GM06990 (cell line): ENCODE measurements at places on chromosomes 5 and 9.

DNA sequence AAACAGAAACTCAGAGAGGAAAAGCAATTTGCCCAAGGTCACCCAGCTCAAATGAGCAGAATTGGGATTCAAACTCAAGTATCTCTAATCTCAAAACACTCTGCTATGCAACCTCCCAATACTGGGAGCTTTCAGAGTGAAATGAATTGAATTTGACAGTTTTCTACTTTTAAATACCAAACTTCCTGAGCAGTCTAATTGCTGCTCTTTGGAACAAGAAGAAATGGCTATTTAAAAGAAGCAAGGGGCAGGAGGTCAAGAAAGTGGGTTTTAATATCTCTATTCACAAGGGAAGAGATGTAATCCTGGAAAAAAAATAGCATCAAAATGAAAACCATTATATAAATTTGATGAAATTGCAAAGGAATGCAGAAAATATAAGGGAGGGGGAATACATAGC lies 142.6 kb downstream of the INSYN2B start:
- DNase-seq = no peak

DNA sequence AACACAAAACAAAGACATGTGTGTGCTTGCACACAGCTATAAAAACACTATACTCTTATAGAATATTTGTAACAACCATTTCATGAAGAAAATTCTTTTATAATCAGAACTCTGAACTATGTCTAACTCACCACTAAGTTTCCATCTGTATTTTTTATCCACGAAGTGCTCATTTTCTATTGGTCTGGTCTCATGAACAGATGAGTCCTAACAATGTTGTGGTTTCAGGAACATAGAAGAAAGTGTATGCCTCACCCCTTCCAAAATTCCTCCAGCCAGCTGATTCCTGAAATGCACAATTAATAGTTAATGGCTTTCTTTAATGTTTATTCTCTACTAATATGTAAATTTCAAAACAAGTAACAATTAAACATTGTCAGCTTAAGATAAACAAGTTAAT lies 325.3 kb upstream of the GRAMD2B start:
- no peak for DNase-seq

- no peak for DNase-seq
Observed at GRCh38 chr5:173920866-173921555, 32.9 kb downstream of the CPEB4 start.

DNA sequence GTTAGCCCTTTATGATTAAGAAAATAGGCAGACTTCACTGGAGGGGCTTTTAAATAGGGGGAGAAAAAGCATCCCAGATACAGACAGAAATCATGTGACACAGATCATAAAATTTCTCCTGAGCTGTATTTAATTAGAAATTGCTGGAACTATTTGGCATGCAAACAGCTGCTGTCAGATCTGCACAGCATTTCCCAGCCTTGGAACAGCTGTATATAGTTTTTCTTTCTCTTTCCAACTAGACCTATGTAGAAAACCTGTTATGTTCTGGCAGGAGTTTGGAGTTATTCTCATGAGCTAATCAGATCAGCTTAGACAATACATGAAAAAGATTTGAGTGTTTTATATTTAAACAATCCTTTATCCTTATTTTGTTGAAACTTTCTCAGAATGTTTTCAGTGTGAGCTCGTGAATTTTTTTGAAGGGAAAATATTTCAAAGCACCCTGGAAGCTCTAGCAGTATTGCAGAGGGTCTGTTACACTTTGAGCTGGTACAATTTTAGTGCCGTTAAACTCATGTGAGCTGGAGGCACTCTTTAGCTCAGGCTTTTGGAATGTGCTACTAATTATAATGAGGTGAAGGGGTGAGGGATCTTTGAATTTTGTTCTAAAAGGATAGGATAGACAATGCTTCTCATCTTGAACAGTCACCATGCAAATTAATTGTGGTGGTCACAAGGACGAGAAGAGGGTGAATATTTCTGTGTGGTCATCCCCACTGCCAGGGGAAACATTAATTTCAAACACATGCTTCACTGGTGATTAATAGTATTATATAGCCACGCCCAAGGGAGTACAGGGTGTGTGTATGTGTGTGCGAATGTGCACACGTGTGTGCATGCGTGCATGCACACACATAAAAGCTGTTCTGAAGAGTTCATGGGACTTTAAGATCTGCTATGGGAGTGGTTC lies 239.4 kb upstream of the FBXL7 start:
- no peak for DNase-seq
